ENCODE measurements at places on chromosomes 13 and 19. TPM values are rescaled to one million over a fixed set of nuclear protein-coding genes. Genes with fewer than 3 reads are reported as not detected.

TLE2 gene
- total RNA-seq: 20.6 TPM

BORCS8 gene
- 29.2 TPM for total RNA-seq

MEIS3 gene
- 0.07 TPM for total RNA-seq

BRSK1 gene
- total RNA-seq: 0.07 TPM

GZMM gene
- total RNA-seq: not detected

SHISA7 gene
- total RNA-seq: not detected

ZNF266 gene
- total RNA-seq: 11.3 TPM

ZNF329 gene
- 10.0 TPM for total RNA-seq

FPR3 gene
- not detected for total RNA-seq

KLK15 gene
- total RNA-seq: not detected

OVOL3 gene
- not detected for total RNA-seq

ZGLP1 gene
- 0.56 TPM for total RNA-seq

TBXA2R gene
- total RNA-seq: 0.66 TPM

FUT1 gene
- total RNA-seq: 8.0 TPM

SULT2A1 gene
- not detected for total RNA-seq

SIGLEC12 gene
- total RNA-seq: not detected

MUC16 gene
- total RNA-seq: under 0.01 TPM

CEACAM5 gene
- not detected for total RNA-seq

GPC6 gene
- total RNA-seq: not detected

CPT1C gene
- 20.0 TPM for total RNA-seq

FAM216B gene
- not detected for total RNA-seq

ZFR2 gene
- not detected for total RNA-seq

ZNF91 gene
- total RNA-seq: 8.4 TPM

CYP2S1 gene
- 0.32 TPM for total RNA-seq

SUGP1 gene
- total RNA-seq: 28.7 TPM

SYDE1 gene
- total RNA-seq: 12.4 TPM

CCDC8 gene
- 0.07 TPM for total RNA-seq

ZNF132 gene
- 7.5 TPM for total RNA-seq

KRTDAP gene
- not detected for total RNA-seq

WDR87 gene
- not detected for total RNA-seq

CALR3 gene
- total RNA-seq: not detected

CLEC17A gene
- not detected for total RNA-seq

All from pulmonary artery endothelial cell (primary cell).